Left hindlimb (tissue), 1 donor: ENCODE measurements at places on chromosomes 3 and 15.

DNA sequence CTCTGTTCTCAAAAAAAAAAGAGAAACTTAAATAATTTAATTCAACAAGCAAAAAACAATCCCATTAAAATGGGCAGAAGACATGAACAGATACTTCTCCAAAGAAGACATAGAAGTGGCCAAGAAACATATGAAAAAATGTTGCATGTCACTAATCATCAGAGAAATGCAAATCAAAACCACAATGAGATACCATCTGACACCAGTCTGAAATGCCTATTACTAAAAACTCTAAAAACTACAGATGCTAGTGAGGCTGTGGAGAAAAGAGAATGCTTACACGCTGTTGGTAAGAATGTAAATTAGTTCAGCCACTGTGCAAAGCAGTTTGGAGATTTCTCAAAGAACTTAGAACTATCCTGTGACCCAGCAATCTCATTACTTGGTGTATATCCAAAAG, 382.9 kb downstream of the OTOL1 start:
- DNase-seq: no peak

DNA sequence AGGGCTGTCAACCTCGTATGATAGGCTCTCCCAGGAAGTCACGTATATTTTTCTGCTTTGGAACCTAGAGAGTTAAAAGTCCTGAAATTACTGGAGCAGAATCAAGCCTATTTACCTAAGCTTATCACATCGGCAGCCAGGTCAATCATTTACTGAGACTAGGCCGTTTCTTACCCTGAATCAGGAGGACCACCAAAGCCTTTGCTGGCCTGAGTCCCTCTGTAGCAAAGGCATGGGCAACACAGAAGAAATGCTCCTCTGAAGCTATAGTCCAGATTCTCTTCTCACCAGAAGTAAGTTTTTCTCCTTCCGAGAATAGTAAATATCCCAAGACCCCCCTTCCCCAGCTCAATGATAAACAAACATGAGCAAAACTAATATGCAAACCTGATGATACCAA, 125.9 kb upstream of the PHLDB2 start:
- DNase-seq: no peak

GRCh38 chr3:131544557-131544956, 41.8 kb upstream of the MRPL3 start:
- no peak for DNase-seq

- DNase-seq: no peak
Measured at GRCh38 chr3:67870477-67870876, 216.1 kb upstream of the SUCLG2 start.

- peak; percentile 96 for DNase-seq
Measured at GRCh38 chr3:42025370-42026138, 63.7 kb upstream of the ULK4 start.

- no peak for DNase-seq
Measured at GRCh38 chr3:7745711-7746110, 755.9 kb upstream of the LMCD1 start.

DNA sequence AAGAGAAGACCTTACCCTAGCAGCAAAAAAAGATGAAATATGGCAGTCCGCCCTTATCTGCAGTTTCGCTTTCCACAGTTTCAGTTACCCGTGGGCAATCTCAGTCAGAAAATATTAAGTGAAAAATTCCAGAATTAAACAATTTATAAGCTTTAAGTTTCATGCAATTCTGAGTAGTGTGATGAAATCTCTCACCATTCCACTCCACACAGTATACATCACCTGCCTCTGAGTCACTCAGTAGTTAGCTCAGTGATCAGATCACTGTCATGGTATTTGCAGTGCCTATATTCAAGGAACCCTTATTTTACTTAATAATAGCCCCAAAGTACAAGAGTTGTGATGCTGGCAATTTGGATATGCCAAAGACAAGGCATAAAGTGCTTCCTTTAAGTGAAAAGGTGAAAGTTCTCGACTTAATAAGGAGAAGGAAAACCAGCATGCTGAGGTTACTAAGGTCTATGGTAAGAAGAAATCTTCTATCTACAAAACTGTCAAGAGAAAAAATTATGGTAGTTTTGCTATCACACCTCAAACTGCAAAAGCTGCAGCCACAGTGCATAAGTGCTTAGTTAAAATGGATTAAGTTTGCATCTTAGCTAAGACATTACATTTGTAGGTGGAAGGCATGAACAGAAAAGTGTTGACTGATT, 48.1 kb downstream of the HSPBAP1 start:
- no peak for DNase-seq

GRCh38 chr15:58870451-58870850, 63.0 kb downstream of the SLTM start:
- DNase-seq: no peak

GRCh38 chr3:195441476-195441991, 1.3 kb downstream of the ACAP2 start:
- no peak for DNase-seq

DNA sequence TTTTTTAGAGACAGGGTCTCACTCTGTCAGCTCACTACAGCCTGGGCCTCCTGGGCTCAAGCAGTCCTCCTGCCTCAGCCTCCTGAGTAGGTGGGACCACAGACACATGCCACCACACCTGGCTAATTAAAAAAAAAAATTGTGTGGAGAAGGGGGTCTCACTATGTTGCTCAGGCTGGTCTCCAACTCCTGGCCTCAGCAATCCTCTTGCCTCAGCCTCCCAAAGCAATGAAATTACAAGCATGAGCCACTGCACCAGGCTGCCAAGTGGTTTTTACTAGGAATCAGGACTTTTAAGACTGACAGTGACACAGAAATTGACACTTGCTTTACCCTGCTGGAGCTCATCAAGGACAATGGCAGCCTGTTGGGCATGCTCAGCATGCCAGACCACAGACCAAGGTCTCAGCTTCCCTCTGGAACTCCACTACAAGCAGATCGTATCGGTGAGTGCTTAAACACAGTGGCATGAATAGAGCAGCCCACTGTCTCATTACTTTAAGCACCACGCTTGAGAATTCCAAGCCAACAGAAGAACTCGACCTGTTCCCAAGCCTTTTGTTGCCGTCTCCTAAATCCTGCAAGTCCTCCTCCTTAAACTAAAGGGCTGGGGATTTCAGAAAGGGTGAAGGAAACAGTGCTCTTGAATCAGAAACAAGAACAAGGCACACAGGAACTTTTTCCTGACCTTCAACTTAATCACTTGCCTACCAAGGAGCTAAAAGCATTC, 41.4 kb downstream of the EOMES start:
- no peak for DNase-seq

DNA sequence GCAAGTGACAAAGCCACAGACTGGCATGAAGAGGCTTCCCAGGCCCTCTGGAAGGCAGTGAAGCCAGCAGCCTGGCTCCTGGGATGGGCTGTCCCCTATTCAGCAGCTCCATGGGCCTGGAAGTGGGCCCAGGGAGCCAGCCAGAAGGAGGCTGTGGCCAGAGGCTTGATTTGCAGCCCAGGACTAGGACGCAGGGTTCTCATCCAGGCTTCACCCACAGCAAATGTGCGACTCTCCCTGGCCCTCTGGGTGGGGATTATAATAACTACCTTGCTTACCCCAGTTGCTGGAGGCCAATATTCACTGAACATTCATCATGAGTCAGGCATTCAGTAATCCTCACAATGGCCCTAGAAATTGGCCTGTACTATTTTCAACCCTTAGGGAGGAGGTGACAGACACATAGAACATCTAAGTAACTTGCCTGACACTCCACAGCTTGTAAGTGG, 24.6 kb upstream of the SRP14 start:
- peak; percentile 73 for DNase-seq

DNA sequence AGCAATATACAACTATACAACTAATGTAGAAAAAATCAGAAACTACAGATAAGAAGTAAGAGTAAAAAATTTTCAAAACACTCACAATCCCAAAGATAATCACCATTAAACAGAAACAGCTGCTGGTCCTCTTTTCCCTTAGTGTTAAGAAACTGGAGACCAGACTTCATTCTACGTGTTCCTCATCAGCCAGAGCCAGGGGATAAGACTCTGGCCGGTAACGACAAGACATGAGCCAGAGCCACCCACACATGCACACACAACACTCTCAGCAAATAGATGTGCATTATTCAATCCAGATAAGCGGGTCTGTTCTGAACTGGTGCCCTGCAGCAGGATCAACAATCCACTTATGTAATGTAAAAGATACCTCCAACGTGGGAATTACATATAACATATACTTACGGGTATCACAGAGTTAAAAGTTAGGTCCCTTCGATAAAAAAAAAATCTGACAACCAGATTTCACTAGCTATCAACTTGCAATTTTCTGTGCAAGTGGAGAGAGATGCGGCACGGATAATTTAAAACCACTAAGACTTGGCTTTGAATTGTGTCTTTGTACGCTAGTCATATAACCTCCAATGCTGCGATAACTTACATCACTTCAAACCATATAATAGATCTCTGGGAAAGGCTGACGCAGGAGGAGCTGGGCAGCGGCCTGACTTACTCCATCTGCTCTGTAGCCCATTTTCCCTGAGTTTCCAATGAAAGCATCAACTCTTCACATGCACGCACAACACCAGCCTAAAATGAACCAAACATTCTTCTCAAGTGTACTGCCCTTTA, 17.8 kb downstream of the PRICKLE2 start:
- no peak for DNase-seq

GRCh38 chr3:188567478-188568195, 413.7 kb downstream of the LPP start:
- no peak for DNase-seq

DNA sequence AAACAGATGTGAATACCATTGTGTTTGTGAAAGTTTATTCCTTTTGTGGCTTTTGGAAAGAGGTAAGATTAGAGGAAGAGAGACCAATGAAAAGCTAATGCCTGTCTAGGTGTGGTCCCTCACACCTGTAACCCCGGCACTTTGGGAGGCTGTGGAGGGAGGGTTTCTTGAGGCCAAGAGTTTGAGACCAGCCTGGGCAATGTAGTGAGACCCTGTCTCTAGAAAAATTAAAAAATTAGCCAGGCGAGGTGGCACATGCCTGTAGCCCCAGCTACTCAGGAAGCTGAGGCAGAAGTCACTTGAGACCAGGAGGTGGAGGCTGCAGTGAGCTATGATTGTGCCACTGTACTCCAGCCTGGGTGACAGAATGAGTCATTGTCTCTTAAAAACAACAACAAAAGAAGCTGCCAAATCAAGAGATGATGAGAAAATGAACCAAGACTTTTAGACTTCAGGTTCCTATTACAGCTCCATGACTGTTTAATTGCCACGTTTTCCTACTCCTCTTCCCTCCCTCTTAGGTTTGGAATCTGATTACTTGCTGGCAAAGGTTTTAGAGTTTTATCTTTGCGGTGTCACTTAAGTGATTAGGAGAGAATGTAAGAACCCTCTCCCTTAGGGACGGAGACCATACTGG, 68.7 kb downstream of the CGNL1 start:
- DNase-seq: no peak

GRCh38 chr15:63339836-63340235, 41.8 kb downstream of the CA12 start:
- DNase-seq: no peak
